Stimulated activated CD8-positive, alpha-beta memory T cell treated with anti-CD3 and anti-CD28 coated beads, Interleukin-15, amount 100 ng/mL, for 24 hours (primary cell): ENCODE measurements at places on chromosomes 1 and 21.

DNA sequence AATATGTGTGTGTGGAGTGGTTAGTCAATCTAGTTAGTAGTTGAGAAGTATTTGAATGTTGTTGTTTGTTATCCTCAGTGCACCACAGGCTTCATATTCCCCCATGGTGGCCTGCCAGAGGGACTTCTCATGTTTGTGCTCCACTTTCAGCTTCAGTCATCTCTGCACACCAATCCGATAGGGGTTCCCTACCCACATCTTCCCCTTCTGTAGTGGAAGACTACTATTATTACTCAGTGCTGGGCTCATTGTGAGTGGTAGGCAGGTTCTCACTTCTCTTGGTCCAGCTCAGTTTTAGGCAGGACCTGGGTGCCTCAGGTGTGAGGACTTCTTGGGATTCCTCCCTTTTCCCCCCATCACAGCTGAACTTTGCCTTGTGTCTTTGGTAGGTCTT, 14.2 kb downstream of the MT1HL1 start:
- DNase-seq = no peak

DNA sequence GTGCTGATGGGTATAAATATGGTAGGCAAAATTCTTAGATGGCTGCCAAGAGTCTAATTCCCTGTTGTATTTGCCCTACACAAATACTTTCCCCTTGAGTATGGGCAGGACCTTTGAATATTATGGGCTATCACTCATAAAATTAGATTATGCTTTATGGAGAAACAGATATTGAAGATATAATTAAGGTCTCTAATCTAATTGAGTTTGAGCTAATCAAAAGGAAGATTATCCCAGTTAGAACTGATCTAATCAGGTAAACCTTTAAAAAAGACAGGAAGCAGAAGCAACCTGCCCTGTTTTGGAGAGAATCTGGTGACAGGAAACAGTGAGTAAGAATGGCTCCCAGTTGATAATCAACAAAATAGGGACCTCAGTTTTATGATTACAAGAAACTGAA, 609.0 kb upstream of the PRMT6 start:
- no peak for DNase-seq

DNA sequence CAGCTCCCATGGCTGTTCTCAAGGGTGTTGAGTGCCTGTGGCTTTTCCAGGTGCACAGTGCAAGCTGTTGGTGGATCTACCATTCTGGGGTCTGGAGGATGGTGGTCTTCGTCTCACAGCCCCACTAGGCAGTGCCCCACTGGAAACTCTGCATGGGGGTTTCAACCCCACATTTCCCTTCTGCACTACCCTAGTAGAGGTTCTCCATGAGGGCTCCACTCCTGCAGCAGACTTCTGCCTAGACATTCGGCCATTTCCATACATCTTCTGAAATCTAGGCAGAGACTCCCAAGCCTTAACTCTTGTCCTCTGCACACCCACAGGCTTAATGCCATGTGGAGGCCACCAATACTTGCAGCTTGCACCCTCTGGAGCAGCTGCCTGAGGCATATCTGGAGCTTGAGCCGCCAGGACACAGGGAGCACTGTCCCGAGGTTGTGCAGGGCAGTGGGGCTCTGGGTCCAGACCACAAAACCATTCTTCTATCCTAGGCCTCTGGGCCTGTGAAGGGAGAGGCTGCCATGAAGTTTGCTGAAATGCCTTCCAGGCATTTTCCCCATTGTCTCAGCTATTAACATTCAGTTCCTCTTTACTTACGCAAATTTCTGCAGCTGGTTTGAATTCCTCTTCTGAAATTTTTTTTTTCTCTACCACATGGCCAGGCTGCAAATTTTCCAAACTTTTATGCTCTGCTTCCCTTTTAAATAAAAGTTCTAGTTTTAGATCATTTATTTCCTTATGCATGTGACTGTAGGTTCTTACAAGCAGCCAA, 8.8 kb upstream of the CAPN8 start:
- no peak for DNase-seq

- no peak for DNase-seq
Measured at GRCh38 chr1:30249446-30250337, 473.7 kb downstream of the MATN1 start.

- no peak for DNase-seq
Measured at GRCh38 chr1:26582053-26582835, 52.7 kb downstream of the RPS6KA1 start.

DNA sequence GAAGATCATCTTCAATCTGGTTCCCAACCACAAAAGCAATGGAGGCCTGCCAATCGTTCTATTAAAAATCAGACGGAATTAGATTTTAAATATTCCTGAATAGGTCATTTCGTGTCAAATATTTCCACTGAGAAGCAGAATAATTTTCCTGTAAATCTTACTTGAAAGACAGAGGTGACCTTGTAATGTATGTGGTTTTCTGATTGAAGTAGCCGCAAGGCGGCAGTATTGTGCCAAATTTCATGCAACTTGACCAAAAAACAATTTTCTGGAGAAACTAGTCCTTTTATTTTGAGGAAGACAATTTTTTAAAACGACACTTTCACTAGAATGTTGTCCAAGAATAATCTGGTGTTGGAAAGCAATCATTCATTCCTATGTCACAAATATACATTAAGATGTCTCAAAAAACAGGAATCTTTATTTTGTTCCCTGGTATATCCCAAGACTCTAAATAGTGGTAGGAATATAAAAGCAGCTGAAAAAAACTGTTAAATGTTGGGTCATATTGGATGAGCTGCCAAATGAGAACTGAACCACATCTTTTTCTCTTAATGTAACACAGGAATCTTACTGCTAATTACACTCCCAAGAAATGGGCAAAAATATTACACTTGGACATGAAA, 33.6 kb downstream of the SPAG17 start:
- no peak for DNase-seq

- no peak for DNase-seq
Measured at GRCh38 chr1:26015358-26015757, 6.2 kb upstream of the EXTL1 start.

GRCh38 chr1:181149326-181150125, 61.0 kb downstream of the IER5 start:
- no peak for DNase-seq

GRCh38 chr1:54069791-54070170, 16.4 kb downstream of the TCEANC2 start:
- DNase-seq = no peak

DNA sequence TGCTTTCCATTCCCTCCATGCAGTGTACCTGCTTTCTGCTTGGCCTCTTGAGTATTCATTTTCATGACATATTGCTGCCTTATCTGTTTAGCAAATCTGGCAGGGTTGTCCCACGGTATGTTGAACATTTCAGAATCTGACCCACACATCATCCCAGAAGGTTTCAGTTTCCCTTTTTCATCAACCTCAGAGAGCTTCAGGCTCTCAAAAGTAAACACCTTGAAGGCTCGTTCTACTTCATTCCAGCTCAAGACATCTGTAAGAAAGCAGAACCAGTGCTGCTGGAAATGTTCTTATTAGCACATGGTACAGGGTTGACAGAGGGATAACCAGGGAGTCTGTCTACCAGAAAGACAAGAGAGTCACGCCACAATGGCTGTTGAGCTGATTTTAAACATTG, 103.6 kb downstream of the SPAG17 start:
- DNase-seq = no peak

DNA sequence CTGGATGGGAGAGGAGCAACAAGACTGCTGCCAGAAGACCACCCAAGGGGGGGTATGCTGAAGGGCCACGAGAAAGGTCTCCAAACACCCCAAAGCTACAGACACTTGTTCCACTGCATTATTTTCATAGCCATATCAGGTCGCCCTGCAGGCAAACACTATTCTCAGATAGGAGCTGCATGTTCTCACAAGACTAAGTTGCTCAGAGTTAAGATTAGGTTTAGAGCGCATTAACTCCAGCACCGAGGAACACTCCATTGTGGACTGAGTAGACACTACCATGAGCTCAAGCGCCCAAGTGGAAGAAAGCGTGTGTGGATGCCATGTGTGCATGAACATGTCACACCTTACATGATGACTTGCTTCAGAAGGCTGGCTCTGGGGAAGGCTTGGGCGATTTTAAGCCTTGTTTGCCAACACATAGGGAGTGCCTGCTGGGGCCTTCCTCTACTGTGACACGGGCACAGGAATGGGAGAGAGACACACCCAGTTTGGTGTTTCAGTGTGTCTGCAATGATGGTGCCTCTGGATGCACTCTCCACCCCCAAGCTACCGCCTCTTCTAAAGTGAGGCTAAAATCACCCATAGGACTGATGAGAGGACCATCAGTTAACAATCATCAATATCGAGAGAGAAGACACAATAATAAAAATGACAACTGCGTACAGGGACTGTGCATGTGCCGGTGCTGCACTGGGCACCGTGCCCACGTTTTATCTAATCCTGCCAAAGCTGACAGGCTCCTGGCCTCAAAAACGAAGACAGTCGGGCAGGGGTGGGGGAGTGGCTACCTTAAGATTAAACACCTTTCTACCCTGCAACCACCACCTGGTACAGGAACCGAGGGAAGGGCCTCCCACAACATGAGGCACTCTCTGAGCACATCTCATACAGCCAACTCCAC, 34.9 kb downstream of the SSBP3 start:
- DNase-seq = no peak

DNA sequence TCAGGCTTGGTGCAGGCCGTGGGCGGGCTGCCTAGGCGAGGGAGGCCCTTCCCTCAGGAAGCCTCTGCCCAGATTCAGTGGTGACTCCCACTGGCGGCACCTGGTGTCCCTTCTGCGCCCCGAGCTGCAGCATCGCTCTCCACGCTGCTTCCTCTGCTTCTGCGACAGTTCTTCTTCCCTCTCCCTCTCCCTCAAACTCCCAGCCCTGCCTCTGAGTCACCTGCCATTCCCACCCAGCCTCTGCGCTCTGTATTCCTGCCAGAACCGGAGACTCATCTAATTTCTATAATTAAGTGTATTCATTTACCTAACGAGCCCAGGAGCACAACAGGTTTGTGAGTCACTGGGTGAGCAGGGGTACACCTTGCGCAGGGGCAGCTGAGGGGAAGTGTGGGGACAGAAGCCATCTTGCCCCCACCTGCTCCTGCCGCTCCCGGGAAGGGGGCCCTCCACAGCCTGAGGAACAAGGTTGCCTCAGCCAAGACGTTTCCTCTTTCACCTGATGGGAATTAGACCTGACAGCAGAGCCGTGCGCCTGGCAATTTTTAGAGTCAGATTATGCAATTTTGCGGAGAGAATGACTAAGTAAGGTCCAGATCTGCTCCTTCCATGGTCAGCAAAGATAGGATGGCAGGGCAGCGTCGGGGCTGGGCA, 19.4 kb downstream of the KCNC4 start:
- DNase-seq = no peak
